Activated CD4-positive, CD25-positive, alpha-beta regulatory T cell treated with anti-CD3 and anti-CD28 coated beads, Interleukin-2, amount 50 U/mL, for 16 hours (primary cell): ENCODE measurements at places on chromosomes 2 and 18.

DNA sequence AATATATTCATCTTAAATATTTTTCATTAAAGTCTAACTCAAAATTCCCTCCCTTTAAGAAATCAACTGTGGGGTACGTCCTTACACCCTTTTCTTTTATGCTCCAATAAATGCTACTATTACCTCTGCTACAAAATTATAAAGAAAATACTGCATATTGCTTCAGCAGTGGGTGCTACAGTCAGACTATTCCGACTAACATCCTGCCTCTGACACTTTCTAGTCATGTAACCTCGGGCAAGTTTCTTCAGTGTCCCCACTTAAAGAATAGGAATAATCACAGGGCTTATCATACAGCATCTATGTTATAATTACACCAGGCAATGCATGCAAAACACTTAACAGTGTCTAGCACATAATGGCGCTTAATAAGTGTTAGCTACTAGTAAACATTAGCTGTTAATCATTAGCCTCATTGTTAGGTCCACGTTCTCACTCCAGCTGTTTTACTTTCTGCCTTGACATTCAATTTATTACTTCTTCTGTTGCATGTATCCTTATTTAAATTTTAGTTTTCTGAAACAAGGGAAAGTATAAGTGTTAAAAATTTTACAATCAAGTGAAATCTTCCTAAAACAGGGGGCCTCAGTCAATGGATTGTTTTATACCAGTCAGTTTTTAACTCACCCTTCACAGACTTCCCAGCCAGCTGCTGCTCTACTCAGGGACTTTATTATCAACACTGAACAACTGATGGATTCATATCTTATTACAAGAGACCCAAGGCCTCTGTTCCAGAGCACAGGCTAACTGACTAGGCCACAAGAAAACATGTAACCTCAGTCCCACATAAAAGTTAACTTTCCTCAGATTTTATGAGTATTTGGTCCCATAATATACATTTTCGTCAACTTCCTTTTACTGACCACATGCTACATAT is 54.0 kb downstream of the CLASP1 start:
- no peak for DNase-seq

DNA sequence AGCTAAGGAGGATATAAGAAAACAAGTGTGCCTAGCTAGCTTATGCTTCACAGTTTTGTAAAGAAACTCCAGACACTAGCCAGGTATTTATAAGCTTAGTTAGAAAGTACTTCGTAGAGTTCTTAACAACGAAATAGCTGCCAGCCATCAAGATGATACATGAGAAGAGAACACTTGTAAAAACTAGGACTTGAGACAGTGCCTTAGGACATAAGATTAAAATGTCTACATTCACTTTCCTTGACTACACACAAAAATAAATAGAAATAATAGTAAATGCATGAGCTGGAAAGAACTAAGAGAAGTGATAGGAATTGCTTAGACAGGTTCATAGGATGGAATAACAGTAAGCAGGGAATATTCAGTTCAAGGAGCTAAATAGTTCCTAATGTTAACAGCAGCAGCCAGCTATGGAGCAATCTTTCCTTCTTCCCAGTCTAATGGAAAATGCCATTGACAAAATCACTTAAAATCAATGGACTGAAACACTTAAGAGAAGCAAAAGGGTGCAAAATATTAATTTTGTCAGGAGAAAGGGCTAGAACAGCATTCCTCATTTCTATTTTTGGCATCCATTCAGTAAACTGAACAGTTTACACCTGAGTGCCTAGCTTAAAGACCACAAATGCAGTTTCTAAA is 186.6 kb downstream of the PDE11A start:
- DNase-seq: no peak

GRCh38 chr2:190599073-190599472 is 49.8 kb upstream of the NAB1 start:
- DNase-seq: no peak

DNA sequence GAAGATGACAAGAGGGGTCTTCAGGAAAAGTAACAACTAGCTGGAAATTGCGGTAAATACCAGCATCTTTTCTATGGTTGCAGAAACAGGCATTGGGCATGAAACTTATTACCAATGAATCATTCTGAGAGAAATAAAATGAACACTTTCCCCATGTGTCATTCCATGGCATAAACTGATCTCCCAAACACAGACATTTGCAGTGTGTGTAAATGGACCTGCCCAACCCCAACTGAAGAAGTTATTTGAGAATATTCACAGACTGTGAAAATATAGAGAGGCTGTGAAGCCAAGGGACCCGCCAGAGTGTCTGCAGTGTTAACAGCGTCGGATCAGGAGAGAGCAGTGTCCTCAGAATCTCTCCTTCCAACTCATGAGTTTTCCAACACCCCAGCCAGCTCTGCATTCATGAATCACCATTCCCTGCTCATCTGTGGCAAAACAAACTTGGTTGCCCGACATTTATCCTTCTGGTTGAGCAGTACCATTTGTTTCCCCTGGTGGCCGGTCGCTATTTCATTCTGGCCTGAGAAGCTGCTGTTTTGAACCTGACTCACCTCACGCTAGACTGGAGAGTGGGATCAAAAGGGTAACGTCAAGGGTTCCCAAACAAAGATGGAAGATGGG is 238.4 kb downstream of the PID1 start:
- DNase-seq: no peak

DNA sequence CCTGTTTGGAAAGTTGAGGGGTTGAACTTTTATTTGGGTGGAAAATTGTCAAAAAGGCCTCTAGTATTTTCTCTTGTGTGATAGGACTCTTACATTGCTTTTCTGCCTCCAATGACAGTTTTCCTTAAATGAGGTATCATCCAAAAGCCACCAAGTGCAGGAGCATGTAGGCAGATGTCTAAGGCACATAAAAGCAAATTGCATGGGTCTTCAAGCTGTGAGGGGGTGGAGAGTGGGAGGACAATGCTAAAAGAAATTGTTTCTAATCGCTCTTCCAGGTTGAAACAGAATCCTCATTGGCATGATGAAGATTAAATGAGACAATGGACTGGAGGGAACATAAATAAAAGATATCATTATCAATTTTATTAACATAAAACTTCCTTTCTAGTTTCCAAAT is 6.8 kb downstream of the TACR1 start:
- no peak for DNase-seq

DNA sequence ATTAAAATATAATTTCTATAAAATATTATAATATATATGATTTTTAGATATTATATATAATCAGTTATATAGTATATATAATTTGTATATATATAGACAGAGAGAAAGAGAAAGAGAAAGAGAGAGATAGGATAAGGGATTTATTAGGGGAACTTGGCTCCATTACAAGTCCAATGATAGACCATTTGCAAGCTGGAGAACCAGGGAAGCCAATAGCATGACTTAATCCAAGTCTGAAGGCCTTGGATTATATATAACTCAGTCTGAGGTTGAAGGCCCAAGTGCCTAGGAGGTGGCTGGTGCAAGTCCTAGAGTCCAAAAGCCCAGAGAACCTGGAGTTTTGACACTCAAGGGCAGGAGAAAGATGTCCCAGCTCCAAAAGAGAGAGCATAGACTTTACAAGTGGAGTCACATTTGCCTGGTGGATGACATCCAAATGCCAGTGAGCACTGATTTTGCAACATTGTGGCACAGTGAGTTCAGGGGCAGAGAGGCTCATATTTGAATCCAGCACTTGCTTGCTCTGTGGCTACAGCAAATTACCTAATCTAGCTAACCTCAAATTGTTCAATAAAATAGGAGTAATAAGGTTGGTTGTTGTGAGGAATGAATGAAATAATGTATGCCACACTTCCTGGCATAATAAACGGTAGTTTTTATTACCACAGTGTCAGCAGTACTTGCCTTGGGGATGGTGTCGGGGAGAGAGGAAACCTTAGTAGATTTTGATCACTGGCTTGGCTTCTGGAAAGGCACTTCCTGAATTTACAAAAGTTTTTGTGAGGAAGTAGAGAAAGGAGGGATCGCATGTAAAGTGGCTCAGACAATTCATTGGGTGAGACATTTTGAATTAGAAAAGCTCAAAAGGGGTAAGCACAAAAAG is 69.6 kb upstream of the CD28 start:
- DNase-seq: no peak

DNA sequence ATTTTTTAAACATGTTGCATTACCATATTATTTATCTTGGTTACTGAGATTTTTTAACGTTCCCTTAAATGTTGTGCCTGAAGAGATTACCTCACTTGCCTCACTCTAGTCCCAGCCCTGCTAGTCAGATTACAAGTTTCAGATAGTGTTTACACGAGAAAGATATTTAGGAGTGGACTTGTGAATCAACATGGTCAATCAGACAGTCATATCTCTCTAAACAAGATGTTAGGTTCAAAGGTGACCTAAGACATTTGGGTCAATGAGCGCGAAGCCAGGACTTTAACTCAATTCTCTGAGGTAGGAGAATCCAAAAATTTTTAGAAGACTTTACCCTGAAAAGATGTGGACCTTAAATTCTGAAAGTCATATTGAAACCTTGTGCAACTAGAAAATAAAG is 14.8 kb upstream of the CALCRL start:
- no peak for DNase-seq

GRCh38 chr2:112301171-112301584 is 25.8 kb downstream of the ZC3H6 start:
- DNase-seq: no peak

DNA sequence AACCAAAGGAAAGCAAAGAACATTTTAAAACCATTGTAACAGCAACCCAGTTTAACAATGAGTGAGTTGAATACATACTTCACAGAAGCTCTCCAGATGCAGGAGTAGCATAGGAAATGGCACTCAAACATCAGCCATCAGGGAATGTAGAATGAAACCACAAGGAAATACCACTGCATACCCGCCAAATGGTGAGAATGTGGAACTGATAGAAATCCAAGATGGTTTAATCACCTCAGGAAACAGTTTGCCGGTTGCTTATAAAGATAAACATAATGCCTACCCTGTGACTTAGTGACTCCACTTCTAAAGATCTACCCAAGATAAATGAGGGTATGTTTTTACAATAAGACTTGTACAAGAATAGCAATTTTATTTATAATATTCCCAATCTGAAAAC is 132.0 kb downstream of the GALNT1 start:
- no peak for DNase-seq

DNA sequence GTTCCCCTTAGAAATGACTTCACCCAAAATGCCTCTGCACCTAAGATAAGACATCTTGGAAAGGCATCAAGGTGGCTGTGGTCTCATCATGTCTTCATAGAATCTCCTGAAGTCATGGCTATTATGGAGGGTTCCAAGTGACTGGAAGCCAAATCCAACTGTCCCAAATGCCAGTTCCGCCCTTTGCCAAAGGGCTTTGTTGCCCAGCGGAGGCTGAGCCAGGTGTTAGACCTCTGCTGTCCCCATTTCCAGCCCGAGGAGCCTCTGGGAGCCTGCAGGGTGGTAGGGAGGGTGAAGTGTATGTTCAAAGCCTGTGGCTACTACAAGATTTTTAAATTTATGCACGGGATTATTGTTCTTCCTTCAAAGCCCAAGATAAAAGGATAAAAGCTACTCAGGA is 25.7 kb downstream of the RHOB start:
- DNase-seq: no peak

DNA sequence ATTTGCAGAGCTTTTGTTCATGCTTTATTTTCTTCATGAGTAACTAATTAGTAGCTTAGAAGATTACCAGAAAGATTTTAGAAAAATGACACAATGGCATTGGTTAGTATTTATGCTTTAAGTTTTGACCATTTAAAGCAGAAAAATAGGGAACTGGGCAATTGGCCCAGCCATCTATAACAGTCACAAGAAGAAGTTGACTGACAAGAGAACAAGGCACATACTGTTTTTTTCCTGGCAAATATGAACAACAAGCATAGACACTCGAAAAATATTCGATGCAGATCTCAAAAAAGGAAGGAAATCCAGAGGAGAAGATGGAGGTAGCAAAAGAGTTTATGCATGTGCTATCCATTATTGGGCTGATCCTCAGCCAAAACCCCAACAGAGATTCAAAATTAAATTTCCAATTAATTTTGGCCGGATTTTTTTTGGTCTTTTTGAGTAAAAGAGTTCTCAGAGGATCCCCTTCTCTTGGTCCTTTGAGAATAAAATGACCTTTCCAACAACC is 200.8 kb upstream of the SLC35G4 start:
- no peak for DNase-seq

DNA sequence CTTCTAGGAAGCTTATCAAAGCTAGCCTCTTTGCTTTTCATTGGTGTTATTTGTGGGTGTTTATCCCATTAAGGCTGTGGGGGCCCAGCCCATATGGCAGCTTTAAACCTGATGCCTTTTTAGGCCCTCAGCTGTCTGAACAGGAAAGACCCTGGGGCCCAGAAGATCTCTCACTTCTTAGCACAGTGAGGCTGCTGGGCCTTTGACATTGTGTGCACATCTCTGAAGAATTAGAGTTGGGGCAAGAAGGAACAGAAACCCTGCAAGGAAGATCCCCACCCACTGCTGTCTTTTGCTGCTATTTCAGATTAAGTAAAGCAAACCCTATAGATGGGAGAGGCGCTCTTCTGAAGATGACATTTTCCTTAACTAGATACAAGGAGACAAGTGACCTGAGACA is 250.0 kb downstream of the SMAD2 start:
- DNase-seq: no peak

- no peak for DNase-seq
These were observed at the start of gene ACOXL for GRCh38 chr2:110732422-110733413. ACOXL (plus strand) TSS chr2:110732573; CDS start chr2:110768390, 35,817 bp downstream.

GRCh38 chr18:7535436-7536205 is 31.5 kb upstream of the PTPRM start:
- no peak for DNase-seq

- no peak for DNase-seq
These were observed 78.5 kb downstream of the SPRED2 start for GRCh38 chr2:65353927-65354326.

DNA sequence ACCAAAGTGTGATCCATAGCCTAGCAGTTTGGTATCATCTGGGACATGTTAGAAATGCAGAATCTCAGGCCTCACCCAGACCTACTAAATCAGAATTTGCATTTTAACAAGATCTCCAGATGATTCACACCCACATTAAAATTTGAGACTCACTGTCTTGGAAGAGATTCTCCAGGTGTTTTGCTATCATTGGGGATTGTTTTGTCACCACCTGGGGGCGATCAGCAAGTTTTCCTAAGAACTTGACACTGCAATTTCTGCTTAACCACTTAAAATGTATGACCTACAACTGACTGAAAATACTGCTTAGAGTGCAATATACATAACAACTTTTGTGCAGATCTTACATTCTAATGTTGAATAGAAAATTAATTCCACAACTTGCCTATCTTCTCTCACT is 18.9 kb upstream of the ITGA4 start:
- no peak for DNase-seq

GRCh38 chr2:231306791-231307393 is 88.6 kb upstream of the B3GNT7 start:
- DNase-seq: no peak

DNA sequence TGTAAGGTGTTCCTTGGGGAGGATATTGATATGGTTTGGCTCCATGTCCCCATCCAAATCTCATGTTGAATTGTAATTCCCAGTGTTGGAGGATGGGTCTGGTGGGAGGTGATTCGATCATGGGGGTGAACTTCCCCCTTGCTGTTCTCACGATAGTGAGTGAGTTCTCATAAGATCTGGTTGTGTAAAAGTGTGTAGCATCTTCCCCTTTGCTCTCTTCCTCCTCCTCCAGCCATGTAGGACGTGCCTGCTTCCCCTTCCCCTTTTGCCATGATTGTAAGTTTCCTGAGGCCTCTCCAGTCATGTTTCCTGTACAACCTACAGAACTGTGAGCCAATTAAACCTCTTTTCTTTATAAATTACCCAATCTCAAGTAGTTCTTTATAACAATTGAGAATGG is 458.7 kb downstream of the LPIN1 start:
- no peak for DNase-seq

GRCh38 chr18:22219568-22220355 is 50.4 kb downstream of the GATA6 start:
- DNase-seq: no peak
